T1000 (cell line): ENCODE measurements at places on chromosomes 5 and 9.

- no peak for DNase-seq
Observed at GRCh38 chr5:76638479-76638878, 15.3 kb upstream of the F2RL2 start.

DNA sequence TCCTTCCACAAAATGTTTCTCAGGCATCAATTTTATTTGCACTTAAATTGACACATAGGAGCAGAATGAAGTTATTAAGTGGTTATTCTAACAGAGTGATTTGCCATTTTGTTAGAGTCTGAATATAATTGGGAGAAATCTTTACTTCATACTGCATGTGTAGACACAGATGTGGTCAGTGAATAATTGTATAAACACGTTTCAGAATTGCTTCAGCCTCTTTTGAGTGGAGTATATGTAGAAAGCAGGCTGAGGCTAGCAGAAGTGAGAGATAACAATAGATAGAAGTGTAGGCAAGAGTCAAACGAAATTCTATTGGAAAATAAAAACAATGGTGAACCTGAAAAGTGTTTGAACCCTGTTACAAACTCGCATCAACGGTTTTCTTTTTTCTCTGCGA lies 270.7 kb downstream of the TMEM167A start:
- no peak for DNase-seq

DNA sequence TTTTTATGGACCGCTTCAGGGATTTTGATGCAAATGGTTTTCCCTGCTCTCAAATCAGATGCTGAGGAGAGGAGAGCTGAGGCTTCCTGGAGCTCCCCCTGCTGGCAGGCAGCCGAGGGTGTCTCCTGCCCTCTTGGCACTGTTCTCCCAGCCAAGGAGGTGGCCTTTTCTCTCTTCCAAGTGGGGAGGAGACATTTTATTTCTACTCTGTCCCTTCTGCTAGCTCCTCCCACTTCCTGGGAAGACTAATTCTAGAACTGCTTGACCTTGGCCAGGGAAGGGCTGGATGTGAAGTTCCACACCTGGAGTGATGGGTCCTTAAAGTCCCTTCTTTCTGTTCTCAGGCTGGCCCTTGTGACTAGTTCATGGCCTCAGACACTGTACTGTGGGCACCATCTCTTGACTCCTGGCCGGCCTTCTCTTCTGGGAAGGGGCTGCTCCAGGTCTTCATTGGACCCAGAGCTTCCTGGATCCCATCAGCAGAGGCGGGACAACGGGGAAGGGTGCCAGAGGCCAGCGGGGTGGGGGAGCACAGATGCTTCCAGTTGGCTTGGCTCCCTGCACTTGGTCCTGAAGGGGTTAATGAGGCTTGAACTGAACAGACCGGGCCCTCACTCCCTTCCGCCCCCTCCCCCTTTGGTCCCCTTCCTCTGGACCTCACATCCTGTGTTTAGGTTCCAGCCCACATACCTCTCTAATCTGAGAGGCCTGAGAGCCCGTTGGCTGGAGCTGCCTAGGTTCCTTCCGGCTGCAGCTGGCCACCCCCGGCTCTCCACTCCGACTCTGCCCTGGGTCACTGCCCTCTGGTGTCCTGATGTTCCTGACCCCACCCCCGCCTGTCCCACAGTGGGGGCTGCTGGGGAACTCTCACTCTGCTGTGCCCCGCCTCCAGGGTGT lies 32.1 kb downstream of the PTPA start:
- peak; percentile 72 for DNase-seq

- no peak for DNase-seq
Observed at GRCh38 chr5:124648902-124649467, 97.5 kb downstream of the ZNF608 start.

DNA sequence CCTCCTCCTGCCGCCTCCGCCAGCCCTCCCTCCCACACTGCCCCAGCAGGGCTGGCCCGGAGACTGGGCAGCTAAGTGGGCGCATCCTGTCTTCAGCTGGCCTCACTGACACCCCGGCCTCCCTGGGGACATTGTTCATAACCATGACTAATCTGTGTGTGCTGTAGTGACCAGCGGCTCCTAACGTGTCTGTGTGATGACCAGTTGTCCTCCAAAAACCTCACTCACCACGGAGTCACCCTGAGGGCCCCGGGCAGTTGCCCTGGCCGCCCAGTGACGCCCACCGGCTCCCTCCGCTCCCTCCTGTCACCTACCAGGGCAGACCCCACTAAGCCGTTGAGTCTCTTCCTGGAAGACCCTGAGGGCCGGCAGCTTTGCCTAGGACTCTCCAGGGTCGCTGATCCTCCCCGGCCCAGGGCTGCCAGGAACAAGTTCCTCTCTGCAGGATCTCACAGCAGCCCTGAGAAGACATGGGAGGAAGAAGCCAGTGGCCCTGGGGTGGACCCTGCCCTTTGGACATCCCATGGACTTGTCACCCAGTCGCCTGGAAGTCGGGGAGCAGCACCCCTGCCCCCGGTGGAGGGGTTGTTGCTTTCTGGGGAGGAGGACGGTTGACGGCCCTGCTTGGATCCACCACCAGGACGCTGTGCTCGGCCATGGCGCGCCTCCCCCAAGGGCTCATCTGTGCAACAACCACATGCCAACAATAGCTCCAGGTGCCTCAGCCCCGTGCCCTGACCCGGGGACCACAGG lies 110.2 kb upstream of the LMX1B start:
- DNase-seq = peak; percentile 10

- DNase-seq = no peak
Observed at GRCh38 chr5:139431706-139432105, 7.6 kb downstream of the DNAJC18 start.

GRCh38 chr5:18393565-18394442 lies 759.5 kb downstream of the TAF11L14 start:
- DNase-seq = peak; percentile 3

- DNase-seq = no peak
Observed at GRCh38 chr9:21506626-21507482, 24.7 kb upstream of the IFNE start.

GRCh38 chr9:106962122-106962521 lies 99.2 kb downstream of the ZNF462 start:
- no peak for DNase-seq

- DNase-seq = no peak
Observed at GRCh38 chr9:109277451-109277850, 43.4 kb downstream of the EPB41L4B start.

DNA sequence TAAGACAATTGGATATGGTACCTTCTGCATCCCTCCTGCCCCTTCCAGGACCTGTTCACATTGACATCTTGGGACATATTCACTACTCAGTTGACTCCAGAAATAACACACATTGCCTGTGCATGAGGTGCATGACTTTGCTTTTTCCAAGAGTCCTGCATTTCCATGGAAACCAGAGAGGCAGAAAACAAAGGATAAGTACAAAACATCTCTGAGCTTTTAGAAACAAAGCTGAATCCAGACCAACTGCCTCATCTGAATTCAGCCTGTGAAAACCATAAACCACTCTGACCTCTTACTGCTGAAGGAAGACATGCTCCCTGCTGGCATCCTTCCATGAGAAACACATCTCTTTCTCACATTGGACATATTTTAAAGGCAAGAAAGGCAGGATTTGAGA lies 695.1 kb downstream of the TAF11L14 start:
- no peak for DNase-seq

DNA sequence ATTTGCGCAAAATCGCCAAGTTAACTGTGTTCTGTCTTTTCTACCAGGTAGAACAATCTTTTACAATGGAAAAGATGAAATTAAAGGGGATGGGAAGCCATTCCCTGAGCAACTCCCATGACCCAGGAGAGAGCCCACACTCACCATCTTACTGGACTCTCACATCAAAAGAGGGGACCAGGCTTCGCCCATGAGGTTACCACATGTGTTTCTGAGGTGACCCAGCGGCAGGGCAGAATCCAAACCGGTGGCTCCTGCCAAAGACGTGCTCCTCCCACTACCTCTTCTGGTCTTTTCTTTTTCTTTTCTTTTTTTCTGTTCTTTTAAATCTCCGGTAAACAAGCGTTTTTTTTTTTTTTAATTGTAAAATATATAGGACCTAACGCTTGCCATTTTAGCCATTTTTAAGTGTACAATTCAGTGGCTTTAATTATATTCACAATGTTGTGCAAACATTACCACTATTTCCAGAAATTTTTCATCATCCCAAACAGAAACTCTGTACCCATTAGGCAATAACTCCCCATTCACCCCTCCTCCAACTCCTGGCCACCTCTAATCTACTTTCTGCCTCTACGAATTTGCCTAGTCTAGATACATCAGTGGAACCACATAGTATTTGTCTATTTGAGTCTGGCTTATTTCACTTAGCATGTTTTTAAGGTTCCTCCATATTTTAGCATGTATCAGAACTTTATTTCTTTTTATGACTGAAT lies 19.3 kb downstream of the PTPN3 start:
- no peak for DNase-seq

DNA sequence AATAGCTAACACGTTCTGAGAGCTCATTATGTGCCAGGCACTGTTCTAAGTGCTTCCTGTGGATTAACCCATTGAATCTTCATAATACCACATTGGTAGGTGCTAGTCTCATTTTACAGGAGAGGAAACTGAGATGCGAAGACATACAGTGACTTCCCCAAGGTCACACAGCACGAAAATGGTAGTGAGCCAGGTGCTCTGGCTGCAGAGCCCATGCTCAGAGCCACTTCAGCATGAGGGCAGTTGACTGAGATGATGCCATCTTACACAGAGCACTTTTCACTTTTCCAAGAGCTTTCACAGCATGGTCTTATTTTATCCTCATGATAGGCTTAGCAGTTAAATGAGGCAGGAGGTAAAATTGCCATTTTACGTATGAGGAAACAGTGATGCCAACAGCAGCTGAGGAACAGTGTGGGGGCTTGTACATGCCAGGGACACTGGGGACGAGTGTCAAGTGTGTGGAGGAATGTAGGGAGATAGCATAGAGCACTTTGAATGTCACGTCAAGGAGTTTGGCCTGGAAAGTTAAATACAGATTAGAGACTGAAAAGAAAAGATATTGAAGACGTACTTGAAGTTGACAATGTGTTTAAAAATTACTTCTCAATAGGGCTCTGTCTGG lies 180.0 kb downstream of the KIF4B start:
- no peak for DNase-seq

- no peak for DNase-seq
Observed at GRCh38 chr9:18688581-18689565, 214.9 kb downstream of the ADAMTSL1 start.

DNA sequence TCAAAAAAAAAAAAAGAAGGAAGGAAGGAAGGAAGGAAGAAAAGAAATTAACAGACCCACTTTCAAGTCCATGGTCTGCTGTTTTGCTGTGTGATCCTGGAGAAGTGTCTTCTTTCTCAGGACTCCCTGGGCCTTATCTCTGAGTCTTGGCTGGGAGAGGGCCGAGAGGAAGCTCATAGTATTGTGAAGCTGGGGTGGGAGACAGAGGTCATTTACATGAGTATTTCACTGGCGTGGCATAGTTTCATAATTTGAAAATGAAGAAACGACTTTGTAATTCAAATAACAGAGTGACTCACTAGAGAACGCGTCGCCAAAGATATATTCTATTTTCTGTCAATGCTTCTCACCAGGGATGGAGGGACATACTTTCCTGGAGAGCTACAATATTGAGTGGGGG lies 2.4 kb upstream of the C9orf50 start:
- no peak for DNase-seq

- DNase-seq = no peak
Observed at GRCh38 chr5:45694971-45695803, 993 bp downstream of the HCN1 start.

- DNase-seq = no peak
Observed at GRCh38 chr9:110465190-110465589, 114.4 kb downstream of the SVEP1 start.

GRCh38 chr5:179769271-179769670 lies 24.5 kb upstream of the LTC4S start:
- no peak for DNase-seq

DNA sequence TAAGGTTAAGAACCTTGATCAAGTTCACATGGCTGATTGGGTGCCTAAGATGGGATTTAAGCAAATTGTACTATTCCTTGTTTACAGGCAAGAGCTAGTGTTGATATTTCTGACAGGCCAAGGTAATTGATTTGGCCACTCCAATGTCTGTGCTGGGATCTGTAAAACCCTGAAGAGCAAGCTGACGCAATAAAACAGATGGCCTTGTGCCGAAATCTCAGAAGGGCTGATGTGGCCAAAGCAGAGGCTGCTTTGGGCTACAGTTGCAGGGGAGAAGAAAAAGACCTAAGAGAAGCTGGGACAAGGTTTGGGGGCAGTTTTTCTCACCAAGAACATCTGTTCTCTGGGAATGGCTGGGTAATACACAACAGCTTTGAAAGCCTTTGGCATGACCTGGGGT lies 463.2 kb upstream of the ZNF608 start:
- DNase-seq = no peak

GRCh38 chr9:4375424-4376200 lies 75.7 kb upstream of the GLIS3 start:
- DNase-seq = no peak

GRCh38 chr9:134818000-134818568 lies 62.5 kb upstream of the FCN2 start:
- DNase-seq = no peak

GRCh38 chr9:86822006-86822801 lies 125.1 kb downstream of the GAS1 start:
- DNase-seq = no peak

DNA sequence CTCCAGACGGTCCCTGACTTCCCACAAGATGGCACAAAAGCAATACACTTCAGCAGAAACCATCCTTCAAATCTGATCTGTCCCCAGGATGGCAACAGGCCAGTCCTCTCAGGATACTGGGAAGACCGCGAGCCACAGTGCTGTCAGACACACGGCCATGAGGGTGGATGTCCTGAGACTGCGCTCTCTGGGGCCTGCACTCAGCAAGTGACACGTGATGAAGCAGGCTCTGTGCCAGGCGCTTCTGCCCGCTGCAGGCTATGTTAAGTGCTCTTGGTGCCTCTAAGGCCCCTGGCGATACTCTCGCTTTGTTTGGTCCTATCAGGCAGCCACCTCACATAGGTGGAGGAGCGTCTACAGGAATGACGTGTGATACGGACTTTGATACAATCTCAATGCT lies 7.1 kb downstream of the BRD9 start:
- DNase-seq = no peak

DNA sequence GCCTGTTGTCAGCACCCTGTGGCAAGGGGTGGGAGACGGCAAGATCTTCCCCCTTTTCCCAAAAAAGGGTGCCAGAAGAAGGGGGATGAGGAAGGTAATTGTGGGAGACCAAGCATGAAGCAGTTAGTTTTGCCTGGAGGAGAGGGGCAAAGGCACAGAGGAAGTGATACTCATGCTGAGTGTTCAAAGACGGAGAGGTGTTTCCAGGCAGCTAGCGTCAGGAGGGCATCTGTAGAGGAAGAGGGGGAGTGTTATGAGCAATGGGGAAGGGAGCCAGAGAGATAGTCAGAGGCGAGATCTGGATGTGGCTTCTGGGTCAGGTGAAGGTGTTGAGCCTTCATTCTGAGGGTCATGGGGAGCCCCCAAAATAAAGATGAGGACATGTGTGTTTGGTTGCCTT lies 26.9 kb upstream of the ADAM19 start:
- no peak for DNase-seq
